ENCODE measurements at places on chromosomes 7 and 10.

- DNase-seq = no peak
These were observed 23.8 kb upstream of the LIPA start for GRCh38 chr10:89275383-89275782.

- DNase-seq = no peak
These were observed 568.2 kb downstream of the DNAJB6 start for GRCh38 chr7:157904866-157905570.

- DNase-seq = no peak
These were observed 113.6 kb upstream of the MACROH2A2 start for GRCh38 chr10:69939061-69939460.

DNA sequence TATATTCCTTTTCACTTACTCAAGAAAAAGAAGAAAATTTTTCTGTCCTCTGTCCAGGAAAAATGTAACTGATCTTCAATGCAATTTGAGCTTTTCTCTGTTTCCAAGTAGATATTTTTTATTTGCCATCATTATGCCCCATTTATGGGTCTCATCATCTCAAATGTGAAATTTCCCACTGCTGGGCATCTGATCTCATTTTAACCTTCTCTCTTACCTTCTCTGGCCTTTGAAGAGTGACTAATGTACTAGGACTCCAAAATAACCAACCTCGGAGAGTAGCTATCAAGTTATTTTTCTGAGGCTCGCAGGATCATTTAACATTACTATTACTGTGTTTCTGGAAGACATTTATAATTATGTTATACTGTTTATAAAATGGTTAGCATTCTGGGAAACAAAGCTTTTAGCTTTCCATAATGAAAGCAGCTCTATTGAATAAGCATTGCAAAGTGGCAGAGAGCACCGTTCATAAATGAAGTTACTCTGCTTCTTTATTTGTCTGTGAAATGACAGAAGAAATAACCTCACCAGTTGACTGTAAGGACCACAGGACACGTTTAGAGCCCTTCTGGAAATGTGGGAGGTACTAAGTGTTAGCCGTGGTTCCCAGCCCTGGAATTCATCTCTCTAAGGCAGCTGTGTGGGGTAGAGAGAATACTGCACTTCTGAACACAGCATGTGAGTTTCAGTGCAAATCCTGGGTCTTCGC lies 33.3 kb upstream of the NMT2 start:
- no peak for DNase-seq

DNA sequence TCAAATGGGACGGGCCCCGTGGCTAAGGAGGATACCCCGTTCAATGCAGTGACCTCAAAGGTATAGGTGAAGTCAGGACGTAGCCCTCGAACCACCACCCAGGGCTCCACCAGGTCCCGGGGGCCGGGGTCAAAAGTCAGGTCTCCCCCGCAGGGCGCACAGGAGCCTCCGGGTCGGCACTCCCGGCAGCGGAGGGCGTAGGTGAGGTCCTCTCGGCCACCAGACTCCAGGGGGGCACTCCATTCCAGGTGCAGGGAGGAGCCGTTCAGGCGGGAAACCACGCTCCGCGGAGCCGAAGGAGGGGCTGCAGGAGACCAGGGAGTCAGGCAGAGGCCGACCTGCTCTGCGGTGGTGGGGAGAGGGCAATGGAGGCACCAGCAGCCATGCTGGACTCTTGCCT lies 7.7 kb downstream of the EPHB4 start:
- DNase-seq = no peak

DNA sequence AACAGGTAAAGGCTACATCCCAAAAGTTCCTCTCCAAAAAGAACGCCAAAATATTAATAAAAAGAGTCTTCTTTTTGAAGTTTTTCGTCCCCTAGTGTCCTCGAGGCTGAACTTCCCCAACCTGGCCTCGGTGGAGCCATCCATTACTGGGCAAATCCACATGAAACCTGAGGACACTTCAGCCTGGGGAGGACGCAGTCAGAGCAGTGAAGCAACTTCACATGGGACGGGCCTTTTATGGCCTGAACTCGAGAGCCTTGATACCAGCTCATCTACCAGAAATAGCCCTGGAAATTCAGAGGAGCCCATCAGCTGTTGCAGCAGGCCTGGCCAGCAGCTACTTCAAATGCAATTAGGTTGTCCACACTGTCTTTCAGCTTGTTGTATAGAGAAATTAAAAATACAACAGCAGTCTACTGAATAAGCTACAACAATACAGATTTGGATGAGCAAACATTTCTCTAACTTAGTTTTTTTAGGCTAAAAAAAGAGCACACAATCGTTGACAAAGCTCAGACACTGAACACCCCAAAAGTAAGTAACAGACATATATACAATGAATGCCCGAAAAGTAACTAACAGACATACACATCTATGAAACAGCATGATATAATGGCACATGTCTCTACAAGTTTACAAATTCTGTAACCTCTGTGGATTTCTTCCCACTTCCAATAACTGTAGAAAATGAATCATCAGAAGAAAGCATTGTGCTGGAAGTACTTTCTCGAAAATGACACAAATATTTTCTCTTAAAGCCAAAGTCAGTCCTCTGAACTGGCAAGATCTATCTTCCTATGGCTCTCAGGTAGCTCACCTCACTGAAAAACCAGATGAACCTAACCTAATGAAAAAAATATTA lies at the start of gene SVIL:
Gene SVIL, minus strand, starts transcription at position 208 of the 862 bp plus-strand sequence. CDS start 79,913 bp downstream, outside the sequence.
- no peak for DNase-seq

- DNase-seq = no peak
These were observed 49.3 kb downstream of the CCDC6 start for GRCh38 chr10:59857049-59857448.

- no peak for DNase-seq
These were observed 10.8 kb downstream of the EN2 start for GRCh38 chr7:155468785-155469148.

DNA sequence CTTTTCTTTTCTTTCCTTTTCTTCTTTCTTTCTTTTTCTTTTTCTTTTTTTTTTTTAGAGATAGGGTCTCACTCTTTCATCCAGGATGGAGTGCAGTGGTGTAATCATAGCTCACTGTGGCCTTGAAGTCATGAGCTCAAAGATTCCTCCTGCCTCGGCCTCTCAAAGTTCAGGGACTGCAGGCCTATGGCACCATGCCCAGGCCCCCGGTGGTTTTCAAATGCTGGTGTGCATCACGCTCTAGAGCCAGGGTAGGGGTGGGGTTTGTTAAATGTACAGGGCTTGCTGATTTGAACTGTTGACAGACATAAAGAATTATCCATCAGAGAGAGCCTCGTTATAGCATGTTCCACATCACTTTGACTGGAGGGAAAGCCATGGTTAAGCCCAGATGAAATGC lies 5.8 kb downstream of the MINDY4 start:
- no peak for DNase-seq

DNA sequence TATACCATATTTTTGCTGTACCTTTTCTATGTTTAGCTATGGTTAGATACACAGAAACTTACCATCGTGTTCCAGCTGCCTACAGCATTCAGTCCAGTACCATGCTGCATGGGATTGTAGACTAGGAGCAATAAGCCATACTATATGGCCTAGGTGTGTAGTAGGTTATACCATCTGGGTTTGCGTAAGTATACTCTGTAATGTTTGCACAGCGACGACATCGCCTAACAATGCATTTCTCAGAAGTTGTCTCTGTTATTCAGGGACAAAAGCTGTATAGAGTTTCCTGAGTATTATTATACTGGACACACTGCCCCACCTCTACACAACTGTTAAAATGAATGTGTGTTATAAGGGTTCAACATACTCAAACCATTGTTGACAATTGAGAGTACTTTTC lies 93.8 kb upstream of the MKI67 start:
- DNase-seq = no peak
